ENCODE measurements at places on chromosomes 2 and 18.

DNA sequence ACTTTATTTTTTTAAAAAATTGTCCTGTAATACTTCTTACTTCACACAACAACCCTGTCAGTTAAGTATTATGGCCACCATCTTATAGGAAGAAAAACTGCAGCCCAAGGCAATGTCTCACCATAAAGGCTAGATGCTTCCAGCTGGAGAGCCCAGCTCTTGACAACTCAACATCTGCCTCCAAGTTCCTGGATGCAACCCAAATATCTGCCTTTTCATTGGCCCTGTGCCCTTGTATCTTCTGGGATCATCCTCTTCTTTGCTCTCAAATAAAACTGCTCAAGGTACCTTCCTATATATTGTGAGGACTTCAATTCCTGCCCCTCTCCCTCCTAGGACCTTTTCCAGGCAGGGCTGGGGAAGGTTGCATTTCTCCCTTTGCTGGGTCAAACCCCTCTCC lies 69.5 kb downstream of the BIN1 start:
- DNase-seq = no peak

- no peak for DNase-seq
Observed at GRCh38 chr2:50754514-50754913, 277.4 kb downstream of the NRXN1 start.

DNA sequence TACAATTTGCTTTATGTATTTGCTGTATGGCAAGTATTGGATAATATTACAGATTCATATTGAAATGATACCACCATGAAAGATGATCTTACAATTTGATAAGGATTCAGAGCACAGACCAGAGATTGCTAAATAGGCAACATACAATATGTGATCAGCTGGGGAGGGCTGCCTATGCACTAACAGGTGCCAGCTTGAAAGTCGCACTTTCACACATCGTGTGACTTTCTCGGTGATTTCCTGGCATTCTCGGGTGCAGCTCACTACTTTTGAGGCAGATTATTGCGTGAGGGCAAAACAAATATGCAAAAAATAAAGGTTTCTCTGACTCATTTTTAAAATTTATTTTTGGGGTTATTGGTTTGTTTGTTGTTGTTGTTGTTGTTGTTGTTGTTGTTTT lies 36.0 kb downstream of the RBMS1 start:
- DNase-seq = no peak

- DNase-seq = no peak
Observed at GRCh38 chr2:42233976-42234441, 64.9 kb downstream of the EML4 start.

DNA sequence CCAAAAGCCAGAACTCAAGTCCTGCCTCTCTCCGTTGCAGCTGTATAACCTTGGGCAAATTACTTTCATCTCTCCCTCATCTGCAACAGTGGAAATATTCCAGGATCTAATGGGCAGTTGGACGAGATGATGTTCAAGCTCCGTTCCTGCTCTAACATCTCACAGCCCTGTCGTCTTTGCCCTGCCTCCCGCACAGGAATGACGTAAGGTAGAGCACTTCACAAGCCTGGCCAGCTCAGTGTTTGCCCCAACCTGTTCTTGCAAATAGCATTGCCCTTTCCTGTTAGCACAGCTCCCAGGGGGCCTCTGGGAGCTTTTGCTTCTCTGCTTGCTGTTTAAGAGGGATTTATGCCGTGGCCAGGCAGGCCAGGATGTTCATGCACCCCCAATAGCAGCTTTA lies 107.9 kb downstream of the KLHL29 start:
- DNase-seq = no peak

DNA sequence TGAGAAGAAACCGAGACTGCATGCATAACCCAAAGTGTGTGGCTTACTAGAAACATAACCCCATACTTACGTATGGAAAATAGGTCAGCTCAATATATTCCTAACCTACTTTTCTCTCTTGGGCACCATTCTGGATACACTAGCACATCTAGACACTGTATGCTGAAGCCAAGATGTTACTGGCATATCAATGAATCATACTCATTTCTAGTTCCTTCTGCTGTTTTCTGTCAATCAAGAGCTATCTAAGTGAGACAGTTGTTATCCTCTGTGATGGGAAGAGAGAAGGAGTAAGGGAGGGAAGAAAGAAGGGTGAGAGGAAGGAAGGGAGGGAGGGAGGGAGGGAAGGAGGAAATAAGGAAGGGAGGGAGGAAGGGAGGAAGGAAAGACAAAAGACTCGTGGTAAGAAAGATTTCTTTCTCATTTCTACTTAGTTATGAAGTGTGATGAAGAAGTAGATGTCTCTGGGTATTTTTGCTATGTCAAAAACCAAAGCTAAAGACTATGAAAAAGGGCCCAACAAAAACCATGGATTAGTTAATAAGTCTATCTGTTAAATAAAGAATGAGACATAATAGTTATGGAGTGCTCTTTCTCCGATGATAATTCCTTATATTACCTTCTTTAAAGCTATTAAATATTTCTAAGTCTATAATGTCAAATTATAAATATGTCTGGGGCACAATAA lies 248.4 kb downstream of the ZNF521 start:
- no peak for DNase-seq

DNA sequence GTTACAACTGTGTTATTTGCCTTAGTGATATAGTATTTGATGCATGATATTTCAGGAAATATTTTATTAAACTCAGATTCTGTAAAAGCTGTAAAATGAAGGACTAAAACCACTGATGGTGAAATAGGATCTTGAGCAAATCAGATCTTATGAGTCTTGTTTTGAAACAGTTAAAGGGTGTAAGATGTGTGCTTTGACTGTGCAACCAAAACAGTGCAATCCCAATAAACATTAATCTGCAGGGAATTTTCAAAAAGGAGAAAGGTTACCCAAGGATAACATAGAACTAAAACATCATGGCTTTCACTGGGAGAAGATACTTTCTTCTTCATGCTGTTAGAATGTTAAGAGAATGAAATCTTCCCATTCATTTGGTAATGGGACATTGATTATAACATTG lies 378.7 kb downstream of the PARD3B start:
- no peak for DNase-seq

DNA sequence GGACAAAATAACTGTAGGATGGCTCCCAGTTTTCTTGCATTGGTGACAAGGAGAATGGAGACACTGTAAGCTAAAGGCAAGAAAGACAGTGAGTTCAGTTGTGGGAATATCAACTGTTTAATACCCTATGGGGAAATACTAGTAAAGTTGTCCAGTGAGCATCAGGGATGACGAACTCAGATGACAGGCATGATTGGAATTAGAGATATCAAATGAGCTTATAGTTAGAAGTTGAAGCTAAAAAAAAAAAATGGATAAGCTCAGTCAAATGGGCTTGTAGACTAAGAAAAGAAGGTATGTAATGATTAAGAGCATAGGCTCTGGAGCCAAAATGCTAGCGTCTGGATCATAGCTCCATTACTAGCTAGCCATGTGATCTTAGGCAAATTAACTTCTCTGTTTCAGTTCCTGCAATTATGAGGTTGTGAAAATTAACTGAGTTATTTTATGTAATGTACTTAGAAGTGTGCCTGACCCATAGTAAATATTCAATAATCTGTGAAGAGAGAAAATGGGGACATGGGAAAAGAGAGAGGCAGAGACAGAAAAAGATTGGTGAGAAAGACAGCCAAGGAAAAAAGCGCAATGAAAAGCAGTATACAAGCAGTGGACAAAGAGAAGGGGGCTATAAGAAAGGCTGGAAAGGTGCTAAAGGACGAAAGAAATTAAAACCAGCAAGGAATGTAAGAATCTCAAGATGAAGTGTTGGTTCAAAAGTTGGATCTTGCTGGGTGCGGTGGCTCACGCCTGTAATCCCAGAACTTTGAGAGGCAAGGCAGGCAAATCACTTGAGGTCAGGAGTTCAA lies 95.7 kb upstream of the SLC39A10 start:
- no peak for DNase-seq

GRCh38 chr2:211237586-211238275 lies 681.3 kb downstream of the CPS1 start:
- no peak for DNase-seq

GRCh38 chr18:79411614-79412526 lies 16.1 kb downstream of the NFATC1 start:
- DNase-seq = no peak

DNA sequence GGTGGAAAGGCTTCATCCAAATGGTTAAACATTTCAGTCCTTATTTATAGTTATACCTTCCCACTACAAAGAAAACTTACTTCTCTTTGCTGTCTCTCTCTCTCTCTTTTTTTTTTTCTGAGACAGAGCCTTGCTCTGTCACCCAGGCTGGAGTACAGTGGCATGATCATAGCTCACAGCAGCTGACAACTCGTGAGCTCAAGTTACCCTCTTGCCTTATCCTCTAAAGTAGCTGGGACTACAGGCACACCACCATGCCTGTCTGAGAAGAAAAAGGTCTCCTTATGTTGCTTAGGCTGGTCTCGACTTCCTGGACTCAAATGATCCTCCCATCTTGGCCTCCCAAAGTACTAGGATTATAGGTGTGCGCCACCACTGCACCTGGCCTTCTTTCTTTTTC lies 32.3 kb upstream of the OLA1 start:
- no peak for DNase-seq

DNA sequence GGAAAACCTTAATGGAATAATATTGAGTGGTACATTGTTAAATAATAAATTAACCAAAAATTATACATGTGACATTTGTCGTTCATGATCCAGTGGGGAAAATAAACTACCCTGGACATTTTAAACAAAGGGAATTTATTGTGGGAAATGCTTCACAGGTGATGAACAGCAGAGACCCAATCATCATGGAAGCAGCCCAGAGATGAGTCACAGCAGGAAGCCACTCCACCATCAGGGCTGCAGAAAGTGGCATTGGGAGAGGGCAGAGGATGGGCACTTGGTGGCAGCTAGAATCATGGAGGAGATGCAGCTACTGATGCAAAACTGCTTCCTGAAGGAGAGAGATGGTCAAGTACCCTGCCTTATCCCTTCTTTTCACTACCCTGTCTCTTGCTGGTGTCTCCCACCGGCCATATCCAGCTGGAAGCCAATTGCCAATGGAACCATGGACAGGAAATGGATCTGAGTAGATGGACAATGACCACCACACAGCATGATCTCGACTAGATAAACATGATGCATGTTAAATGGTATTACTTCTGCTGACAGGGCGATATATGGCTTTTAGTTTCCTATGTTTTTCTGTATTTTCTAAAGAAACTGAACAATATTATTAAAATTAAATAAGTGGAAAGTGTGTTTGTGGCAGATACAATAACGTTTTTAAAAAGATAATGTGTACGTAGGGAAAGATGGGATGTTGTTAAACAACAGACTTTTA lies 139.8 kb downstream of the RPIA start:
- no peak for DNase-seq

GRCh38 chr2:241187101-241187917 lies 1.2 kb upstream of the ANO7 start:
- DNase-seq = no peak

DNA sequence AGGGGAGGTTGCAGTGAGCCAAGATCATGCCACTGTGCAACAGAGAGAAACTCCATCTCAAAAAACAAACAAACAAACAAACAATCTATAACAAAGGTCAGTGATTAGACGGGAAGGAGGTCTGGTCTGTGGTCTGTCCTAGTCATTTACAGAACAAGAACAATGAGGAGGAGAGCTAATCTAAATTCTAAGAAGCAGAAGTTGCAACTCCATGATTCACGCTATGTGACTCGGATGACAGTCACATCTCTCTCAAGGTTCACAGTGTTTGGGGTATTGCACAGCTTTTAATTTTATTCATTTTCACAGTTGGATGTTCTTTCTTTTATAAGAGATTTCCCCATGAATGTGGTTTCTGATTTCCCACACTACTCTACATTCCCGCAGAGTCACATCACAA lies 218.7 kb upstream of the PIEZO2 start:
- no peak for DNase-seq

GRCh38 chr2:223954401-223954800 lies 2.9 kb upstream of the MRPL44 start:
- DNase-seq = no peak

- no peak for DNase-seq
Observed at GRCh38 chr2:147051248-147051647, 793.6 kb upstream of the ACVR2A start.

DNA sequence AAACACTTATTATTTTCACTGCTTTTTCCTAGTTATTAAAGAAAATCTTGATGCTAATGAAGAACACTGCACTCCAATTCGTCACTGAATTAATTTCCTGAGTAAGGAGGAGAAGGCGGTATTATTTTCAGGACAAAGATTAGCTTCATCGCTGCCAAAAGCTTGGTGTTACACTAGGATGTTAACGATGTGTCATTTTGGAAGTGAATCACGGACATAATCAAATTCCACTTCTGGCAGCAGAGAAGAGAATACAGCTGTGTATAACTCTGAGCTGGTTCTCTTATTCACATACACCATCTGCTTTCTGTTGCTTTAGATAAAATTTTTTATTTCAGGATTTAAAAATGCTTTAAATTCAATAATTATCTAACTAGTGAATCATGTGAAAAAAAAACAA lies 74.1 kb downstream of the SCG2 start:
- DNase-seq = no peak

- DNase-seq = no peak
Observed at GRCh38 chr2:181122601-181123000, 142.2 kb downstream of the UBE2E3 start.

- DNase-seq = no peak
Observed at GRCh38 chr2:33158482-33159003, 211.8 kb downstream of the LTBP1 start.

GRCh38 chr2:48413676-48414075 lies 116.3 kb upstream of the STON1 start:
- no peak for DNase-seq

- no peak for DNase-seq
Observed at GRCh38 chr2:118012778-118013177, 1.1 kb downstream of the CCDC93 start.

DNA sequence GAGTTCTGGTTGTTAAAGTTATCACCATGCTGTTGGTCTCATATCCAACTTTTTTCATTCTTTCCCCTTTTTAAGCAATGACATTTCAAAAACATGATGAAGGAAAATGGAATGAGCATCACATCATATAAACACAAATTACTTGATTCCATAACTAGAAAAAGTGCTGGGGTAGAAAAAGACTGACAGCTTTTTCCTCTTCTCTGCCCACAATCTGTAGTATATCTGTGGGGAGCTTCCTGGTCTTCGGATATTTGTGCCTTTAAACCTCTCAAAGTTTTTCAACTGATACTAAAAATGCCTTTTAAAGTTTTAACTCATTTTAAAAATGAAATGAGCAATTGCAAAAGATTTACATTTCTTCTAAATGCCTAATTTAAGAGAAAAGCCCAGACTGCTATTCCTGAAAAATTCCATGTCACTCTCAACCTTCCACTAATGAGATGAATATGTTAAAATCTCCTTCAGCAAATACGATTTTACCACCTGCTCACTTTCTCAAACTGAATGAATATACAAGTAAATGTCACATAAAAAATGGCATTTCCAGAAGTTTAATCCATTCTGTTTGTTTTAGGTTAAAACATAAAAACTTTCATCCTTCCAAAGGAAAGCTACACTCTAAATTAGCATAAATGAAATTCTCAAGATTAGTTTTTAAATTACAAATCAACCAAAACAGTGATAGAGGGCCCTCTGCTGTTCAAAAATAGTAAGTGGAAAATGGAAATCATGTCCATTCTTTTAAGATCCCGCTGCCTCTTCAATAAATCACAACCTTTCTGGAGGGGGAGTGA lies 2.1 kb downstream of the DNAH7 start:
- DNase-seq = no peak

GRCh38 chr2:232556426-232556825 lies 5.9 kb downstream of the EIF4E2 start:
- DNase-seq = no peak

- no peak for DNase-seq
Observed at GRCh38 chr2:125167152-125167551, 1142.1 kb downstream of the CNTNAP5 start.
